ENCODE measurements at places on chromosomes 5 and 9. TPM values are rescaled to one million over a fixed set of nuclear protein-coding genes. Genes with fewer than 3 reads are reported as not detected.
A peak's percentile ranks its signal among the peaks of the same experiment; 100 is the strongest.

GRCh38 chr5:17305964-17306725 lies 88.7 kb downstream of the BASP1 start:
- DNase-seq = no peak

GRCh38 chr5:111236995-111237394 lies 12.8 kb downstream of the CAMK4 start:
- DNase-seq = no peak

GRCh38 chr5:132086277-132086794 lies 12.7 kb downstream of the CSF2 start:
- peak; percentile 76 for DNase-seq

DNA sequence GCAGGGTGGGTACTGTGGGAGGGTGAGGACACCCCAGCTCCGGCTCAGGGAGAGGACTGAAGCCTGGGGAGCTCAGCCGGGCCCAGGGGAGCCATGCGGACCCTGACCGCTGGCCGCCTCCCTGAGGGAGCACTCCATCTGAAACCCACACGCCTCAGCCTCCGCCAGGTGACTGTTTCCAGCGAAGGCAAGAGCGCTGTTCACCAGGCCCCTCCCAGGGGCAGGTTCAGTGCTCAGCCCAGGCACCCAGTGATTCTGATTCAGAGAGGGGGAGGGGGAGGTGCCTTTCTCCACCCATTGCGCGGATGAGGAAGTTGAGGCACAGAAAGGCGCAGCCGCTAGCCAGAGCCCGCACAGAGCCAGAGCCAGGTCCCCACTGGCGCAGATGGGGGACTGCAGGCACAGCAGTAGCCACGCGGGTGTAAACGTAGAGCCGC lies 27.0 kb downstream of the ADGRD2 start:
- DNase-seq = no peak

- DNase-seq = no peak
Measured at GRCh38 chr5:145378226-145378625, 456.9 kb downstream of the PRELID2 start.

The MARCOL gene
- not detected for total RNA-seq

GRCh38 chr9:115005322-115005721 lies 74.9 kb upstream of the TNFSF8 start:
- no peak for DNase-seq

DNA sequence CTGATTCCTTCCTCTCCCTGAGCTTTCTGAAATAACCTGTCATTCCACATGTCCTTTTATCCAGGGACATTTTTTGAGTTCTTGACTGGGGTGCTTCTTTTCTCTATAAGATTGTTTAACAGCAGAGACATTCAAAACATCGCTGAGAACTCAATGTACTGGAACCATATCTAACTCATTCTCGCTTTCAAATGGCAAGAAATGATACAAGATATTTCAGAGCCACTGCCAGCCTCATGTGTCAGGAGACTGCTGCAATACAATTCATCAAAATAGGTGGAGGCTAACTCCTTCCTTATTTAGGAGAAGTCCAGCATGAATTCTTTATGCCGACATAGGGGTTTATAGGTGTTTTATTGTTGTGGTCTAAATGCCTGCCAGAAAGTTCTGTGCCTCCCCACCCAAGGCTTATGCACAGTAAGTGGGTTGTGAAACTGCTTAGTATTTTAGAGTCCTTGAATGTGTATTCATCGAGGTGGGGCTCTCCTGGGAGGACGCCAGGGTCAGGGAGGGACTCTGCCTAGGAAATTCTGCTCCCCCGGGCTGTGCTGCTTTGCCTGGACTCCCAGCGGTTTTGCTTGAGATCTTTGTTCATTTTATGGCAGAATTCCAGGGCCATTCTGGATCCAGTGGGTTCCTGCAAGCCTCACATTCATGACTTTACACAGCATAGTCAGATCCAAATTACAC lies 53.9 kb downstream of the ZNF474 start:
- DNase-seq = peak; percentile 77

- no peak for DNase-seq
Measured at GRCh38 chr5:81288021-81288433, 13.4 kb upstream of the ZCCHC9 start.

GRCh38 chr9:136386018-136386417 lies 12.5 kb upstream of the CARD9 start:
- DNase-seq = no peak

The PCDHGC5 gene
- total RNA-seq = 3.2 TPM

GRCh38 chr5:172167895-172168294 lies 20.1 kb downstream of the STK10 start:
- peak; percentile 71 for DNase-seq

DNA sequence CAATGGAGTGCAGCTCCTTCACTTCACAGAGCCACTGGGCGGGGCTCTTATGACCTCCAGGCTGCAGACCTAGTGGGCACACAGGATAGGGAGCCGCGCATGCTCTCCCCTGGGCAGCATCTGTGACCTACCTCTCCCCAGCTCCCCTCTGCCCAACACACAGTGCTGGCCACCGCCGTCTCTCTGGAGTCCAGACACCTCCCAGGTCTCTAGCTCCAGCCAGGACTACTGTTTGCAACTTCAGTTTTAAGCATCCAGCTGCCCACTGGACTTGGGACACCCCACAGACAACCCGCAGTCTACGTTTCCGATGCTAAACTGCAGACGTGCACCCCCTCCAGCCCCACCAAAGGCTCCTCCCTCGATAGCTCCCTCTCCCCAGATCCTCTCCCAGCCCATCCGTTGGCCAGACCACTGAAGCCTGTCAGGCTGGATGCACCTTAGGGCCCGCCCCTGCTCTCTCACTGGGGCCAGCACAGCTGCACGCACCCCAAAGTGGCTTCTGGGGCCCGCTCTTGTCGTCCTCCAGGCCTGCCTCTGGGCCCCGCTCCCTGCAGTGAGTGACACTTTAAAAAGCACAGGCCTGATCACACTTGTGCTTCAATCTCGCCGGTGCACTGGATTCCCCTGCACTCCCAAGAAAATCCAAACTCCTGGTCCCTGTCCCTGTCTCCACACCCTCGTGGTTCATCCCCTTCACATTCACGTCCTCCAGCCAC lies 11.3 kb downstream of the FLT4 start:
- peak; percentile 20 for DNase-seq

GRCh38 chr5:8391911-8392310 lies 523.0 kb downstream of the MTRR start:
- no peak for DNase-seq

GRCh38 chr5:178318893-178319292 lies 86.3 kb upstream of the PHYKPL start:
- no peak for DNase-seq

- no peak for DNase-seq
Measured at GRCh38 chr5:33143405-33144123, 297.2 kb upstream of the TARS1 start.

- DNase-seq = peak; percentile 63
Measured at GRCh38 chr5:179839328-179840256, 18.9 kb downstream of the SQSTM1 start.

DNA sequence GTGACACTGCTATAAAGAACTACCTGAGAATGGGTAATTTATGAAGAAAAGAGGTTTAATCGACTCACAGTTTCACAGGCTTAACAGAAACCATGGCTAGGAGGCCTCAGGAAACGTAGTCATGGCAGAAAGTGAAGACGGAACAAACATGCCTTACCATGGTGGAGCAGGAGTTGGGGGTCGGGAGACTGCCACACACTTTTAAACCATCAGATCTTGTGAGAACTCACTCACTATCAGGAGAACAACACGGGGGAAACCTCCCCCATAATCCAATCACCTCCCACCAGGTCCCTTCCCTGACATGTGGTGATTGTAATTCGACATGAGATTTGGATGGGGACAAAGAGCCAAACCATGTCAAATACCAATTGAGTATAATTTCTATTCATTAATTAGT lies 2392.6 kb upstream of the C9orf72 start:
- DNase-seq = no peak

- no peak for DNase-seq
Measured at GRCh38 chr9:6959270-6960000, 201.7 kb downstream of the KDM4C start.

The CD14 gene
- total RNA-seq = 31.0 TPM

GRCh38 chr5:5421149-5421960 lies 1.1 kb upstream of the ICE1 start:
- DNase-seq = no peak

- DNase-seq = no peak
Measured at GRCh38 chr5:153630546-153630945, 140.1 kb downstream of the GRIA1 start.

DNA sequence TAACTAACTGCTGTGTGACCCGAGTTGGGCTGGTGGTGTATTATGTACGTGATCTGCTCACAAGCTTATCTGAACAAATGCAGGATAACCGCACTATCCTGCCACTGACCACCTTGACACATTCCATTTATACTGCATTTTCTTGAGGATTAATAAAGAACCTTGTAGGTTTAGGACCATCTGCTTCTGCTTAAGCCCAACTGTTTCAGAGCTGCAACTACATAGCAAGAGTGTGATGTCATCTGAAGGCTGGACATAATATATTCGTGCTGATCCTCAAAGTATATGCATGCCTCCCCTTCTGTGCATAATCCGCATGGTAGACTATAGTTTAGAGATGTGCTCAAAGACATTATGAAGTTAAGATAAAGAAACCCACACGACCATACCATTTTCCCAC lies 435.9 kb downstream of the BNC2 start:
- DNase-seq = no peak

DNA sequence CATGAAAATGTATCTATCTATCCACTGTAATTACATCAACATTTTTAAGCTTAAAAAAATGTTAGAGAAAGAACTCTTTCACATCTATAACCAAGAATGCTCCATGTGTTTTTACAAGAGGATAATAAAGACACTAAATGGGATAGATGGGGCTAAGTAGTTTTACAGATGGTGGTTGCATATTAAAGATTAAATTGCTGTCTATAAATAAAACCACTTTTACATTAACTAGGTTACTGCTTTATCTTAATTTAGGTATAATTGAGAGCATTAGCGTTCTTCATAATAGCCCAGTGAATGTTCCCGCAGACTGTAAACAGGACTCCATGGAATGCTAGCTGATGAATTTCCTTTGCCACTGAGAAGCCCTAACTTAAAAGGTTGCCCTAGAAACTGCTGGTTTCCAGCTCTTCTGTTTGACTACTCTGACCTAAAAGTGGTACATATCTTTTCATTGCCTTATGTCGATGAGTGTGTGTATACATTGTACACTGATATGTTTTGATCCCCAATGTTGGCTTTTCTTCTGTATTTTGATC lies 117.9 kb downstream of the SGCD start:
- DNase-seq = no peak

GRCh38 chr9:78507037-78507436 lies 210.1 kb downstream of the PSAT1 start:
- DNase-seq = no peak

DNA sequence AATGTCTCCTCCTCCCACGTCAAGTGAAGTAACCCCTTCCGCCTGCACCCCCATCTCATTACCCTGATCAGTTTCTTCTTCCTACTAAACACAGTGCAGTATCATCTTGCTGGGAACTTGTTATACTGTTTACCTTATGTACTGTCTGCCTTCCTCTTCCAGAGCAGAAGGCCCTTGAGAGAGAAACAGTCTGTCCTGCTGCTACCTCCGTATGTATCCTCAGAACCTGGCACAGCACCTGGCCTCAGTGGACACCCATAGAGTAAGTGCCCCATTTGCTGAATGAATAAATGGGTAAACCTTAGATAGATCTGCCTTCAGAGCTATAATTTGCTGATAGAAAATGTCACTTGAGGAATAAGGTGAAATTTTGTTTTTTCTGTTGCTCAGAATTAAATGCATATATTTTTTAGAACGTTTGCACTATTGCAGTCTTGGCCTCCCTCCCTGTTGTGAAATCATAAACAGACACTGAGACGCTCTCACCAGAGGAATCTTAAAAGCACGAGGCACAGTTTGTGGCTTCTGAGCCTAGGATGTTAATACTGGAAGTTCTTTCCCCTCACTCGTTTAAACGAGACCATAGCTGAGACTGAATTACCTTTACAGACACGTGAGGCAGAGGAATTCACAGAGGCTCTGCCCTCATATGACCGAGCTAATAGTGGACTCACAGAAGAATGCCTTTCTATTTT lies 223.1 kb upstream of the DAP start:
- no peak for DNase-seq

The GPR150 gene
- total RNA-seq = not detected

DNA sequence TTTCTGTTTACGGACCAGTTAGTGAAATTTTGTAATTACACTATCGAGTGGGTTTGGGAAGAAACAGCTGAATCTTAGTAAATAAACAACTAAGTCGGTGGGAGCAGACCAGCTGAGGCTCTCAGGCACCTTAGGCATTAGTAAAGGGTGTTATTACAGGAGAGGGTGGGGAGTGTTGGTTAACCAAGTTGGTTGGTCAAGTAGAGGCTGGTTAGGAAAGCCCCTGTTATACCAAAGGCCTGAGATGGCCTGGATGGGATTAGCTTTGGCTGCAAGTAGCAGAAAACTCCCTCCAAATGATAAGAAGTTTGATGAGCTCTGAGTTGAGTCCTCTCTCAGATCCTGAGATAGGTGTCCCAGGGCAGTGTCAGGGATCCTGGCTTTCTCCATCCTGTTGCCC lies 81.3 kb downstream of the PPARGC1B start:
- no peak for DNase-seq

- DNase-seq = no peak
Measured at GRCh38 chr5:157770665-157771064, 27.2 kb downstream of the LSM11 start.

GRCh38 chr5:176501333-176501732 lies 35.9 kb downstream of the RNF44 start:
- no peak for DNase-seq

GRCh38 chr9:87950765-87951488 lies 23.4 kb downstream of the CDK20 start:
- no peak for DNase-seq

DNA sequence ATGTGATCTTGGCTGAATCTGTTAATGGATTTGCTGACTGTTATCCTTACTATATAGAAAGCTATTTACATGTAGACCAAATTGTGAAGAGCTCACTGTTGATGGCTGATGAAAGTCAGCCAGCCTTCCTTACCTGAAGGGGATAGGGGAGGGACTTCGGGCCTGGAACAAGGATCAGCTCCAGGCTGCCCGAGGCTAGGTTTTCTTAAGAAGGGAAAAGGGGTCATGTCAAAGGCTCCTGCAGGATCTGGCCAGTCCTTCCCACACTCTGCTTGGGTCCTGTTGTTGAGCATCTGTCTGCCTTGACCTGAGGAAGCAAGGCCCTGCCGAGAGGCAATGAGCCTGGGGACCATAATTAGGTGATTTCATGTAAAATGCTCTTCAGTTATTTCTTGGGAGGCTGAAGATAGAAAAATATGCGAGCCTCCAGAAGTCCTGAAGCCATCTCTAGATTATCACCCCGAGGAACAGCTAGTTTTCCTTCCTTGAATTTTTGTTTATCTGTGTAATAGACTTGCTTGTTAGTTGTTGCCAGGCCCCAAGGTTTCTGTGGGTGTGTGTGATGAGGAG lies 261.4 kb downstream of the PDZD2 start:
- DNase-seq = no peak

The TMEM252 gene
- total RNA-seq = not detected

The FOXD4 gene
- total RNA-seq = 0.12 TPM

DNA sequence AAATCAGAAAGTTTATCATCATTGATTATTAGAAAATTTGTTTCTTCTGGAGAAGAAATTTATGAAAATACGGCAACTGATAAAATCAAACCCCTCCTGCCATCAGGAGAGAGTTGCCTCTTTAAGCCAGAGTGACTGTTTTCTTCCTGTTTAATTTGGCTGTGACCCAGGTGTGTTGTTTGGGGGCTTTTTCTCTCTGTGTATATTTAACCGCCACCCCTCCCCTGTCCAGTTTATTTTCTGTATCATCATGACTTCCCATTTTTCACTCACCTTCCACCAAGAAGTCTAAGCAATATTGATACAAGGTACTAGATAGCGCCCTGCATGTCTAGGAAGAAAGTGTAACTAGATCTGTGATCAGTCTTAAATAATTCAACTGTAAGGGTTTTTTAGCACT lies 50.1 kb downstream of the FAM78A start:
- DNase-seq = no peak

The ARHGEF39 gene
- total RNA-seq = 0.45 TPM

Data from left ventricle myocardium superior (tissue), 1 donor.